ENCODE measurements at places on chromosomes 6 and 20.
A peak's percentile ranks its signal among the peaks of the same experiment; 100 is the strongest.

GRCh38 chr6:86595641-86596040, 341.7 kb upstream of the HTR1E start:
- no peak for DNase-seq

GRCh38 chr6:134878136-134878535, 71.8 kb downstream of the ALDH8A1 start:
- no peak for DNase-seq

DNA sequence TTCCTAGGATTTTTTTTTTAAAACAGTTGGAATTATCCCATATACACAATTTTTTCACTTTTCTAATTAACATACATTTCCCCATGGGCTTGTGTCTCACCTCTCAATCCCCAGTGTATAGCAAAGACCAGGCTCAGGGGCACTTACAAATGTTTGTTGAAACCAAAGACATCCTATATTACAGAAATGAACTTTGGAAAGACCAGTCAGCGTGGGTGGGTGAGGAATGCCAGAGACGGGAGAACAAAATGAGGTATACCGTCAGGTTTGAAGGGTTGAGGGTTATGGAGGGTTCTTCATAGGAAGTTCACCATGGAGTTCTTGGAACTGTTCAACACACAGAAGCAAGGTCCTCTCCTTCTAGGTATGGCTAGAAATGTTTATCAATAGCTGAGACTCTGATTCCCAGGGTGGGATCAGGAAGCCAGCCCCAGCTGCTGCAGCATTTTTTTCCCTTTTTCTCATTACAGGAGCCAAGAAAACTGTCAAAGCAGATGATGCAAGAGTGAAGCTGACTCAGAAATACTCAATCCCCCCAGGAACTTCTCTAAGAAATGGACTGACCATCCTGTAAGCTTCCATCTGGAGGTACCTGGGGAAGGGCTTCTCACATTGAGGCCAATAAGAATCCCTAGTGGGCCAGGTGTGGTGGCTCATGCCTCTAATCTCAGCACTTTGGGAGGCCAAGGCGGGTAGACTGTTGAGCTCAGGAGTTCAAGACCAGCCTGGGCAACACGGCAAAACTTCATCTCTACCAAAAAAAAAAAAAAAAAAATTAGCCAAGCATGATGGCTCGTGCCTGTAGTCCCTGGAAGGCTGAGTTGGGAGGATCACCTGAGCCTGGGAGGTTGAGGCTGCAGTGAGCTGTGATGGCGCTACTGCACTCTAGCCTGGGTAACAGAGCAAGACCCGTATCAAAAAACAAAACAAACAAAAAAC, 15.9 kb upstream of the TBC1D20 start:
- no peak for DNase-seq

GRCh38 chr20:45336530-45337366, 11.5 kb downstream of the SDC4 start:
- DNase-seq: no peak

GRCh38 chr6:161013695-161014094, 22.1 kb downstream of the MAP3K4 start:
- DNase-seq: no peak

DNA sequence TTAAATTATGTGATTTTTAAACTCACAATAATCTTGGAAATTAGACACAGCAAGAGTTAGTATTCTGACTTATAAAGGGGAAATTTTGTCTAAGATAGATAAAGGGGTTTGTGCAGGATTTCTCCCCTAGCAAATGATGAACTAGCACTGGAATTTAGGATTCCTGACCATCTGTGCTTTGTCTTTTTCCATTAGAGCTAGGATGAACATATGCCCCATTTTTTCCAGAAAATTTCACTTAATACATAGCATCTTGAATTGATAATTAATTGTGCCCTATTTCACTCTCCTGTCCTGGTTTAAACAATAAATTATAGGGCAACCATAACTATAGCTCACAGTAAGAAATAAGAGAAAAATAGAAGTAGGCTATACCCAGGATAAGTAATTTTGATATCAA, 601.0 kb downstream of the GRIK2 start:
- no peak for DNase-seq

GRCh38 chr20:10483691-10484090, 48.6 kb downstream of the SLX4IP start:
- DNase-seq: no peak

GRCh38 chr6:144443157-144443556, 158.0 kb downstream of the UTRN start:
- no peak for DNase-seq

GRCh38 chr20:62159839-62160238, 16.3 kb downstream of the SS18L1 start:
- DNase-seq: no peak

DNA sequence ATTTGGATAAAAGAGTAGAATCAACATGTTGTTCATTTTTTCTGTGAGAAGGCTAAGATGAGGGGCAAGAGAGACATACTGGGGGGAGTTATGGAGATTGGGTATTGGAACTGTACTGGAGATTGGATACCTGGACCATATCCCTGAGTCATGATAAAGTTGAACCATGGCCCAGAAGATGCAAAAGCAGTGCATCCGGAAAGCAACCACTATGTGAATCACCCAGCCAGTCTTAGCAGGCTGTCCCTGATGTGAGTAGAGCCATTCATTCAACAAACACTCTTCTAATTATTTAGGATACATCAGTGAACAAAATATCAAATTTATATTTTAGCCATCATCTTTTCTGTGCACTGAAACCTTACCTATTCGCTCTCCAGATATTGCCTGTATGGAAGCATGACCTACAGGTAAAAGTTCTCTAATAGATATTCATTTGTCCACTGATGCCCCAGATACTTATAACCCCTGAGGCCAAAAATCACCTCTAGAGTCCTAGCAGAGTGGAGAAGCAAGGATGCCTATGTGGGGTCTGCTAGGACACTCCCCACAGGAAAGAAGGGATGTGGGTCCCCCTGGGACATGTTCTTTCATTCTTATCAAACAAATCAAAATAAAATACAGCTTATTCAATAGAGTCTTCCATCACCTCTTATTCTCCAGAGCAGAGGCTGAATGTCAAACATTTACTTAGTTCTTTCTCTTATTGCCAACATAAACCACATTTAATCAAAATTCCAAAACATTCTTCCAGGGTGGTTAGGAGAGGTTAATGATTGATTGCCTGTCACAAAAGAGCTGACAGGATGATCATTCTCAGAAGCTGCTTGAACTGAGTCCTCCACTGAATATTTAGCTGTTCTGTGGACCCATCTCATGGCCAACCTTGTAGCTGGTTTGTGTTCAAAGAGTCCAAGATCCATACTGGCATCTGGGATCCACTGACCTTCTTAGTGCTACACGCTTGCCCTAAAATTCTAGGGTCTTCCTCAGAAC, 37.0 kb upstream of the PKHD1 start:
- DNase-seq: no peak

GRCh38 chr6:79687759-79688158, 56.6 kb downstream of the SH3BGRL2 start:
- DNase-seq: no peak

- no peak for DNase-seq
Measured at GRCh38 chr6:134436281-134436815, 118.4 kb upstream of the SGK1 start.

GRCh38 chr6:11460001-11460668, 77.4 kb upstream of the TMEM170B start:
- no peak for DNase-seq

GRCh38 chr6:127641905-127642304, 64.9 kb downstream of the C6orf58 start:
- DNase-seq: peak; percentile 20

DNA sequence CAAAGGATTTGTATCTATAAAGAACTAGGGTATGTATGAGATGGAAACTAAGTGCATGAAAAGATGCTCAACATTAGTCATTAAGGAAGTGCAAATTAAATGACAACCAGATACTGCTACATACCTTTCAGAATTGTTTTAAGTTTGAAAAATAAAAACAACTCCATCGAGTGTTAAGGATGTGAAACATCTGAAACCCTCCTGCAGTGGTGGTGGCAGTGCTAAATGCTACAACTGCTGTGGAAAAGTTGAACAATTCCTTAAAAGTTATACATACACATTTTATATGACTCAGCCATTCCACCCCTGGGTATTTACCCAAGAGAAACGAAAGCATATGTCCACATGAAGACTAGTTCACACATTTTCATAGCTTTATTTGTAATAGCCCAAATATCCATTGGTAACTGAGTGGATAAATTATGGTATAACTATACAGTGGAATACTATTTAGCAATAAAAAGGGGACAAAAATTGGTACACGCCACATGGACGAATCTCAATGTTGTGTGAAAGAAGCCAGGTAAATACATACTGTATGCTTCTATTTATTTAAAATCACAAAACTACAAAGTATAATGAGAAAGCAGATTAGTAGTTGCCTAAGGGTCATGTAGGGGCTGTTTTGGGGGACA, 10.6 kb downstream of the ARMH2 start:
- DNase-seq: no peak

DNA sequence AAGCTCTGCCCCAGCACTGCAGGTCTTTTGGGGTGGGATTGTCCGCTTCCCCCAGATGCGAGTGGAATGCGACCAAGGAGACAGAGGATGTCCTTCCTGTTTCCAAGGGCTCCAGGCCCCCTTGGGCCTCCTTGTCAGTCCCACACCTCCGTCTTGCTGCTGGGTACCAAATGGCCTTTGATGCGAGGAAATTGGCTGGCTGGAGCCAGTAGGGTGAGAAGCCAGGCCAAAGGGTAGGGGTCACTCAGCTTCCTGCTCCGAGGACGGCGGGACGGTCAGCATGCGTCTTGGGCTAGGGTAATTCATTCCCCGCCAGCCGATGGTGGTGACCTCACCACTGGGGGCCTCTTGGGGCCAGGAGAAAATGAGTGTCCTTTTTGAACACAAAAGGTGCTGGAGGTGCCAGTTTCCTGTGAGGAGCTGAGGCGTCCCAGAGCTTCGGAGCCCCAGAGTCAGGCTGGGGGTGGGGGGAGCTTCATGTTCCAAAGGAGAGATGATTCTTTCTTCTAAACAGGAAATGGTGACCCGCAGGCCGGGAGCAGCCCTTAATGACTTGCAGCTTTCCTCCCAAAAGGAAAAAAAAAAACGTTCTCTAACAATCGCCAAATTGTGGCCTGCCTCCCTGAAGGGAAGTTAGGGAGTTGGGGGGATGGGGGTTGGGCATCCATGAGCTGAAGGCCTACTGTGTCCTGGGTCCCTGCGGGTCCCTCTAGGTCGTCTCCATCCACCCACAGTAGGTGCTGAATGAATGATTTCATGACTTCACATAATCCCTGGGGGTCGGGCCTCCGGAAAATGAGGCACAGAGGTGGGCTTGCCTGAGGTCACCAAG, 6.7 kb downstream of the SNAI1 start:
- DNase-seq: no peak

DNA sequence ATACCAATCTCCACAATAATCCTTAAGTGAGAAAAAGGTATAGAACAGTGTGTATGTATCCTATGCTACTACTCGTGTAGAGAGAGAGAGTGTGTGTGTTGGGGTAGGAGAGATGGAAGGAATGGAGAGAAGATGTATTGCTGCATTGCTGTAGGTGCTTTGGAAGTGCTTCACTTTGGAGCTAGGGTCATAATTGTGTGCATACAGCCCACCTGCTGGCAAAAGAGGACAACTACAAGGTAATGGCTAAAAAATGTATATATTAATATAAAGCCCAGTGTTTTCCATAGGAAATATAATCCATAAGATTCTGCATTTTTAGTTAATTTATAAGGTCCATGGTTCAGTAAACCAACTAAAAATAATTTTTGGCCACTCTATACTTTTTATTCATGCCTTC, 36.1 kb downstream of the SERAC1 start:
- no peak for DNase-seq

DNA sequence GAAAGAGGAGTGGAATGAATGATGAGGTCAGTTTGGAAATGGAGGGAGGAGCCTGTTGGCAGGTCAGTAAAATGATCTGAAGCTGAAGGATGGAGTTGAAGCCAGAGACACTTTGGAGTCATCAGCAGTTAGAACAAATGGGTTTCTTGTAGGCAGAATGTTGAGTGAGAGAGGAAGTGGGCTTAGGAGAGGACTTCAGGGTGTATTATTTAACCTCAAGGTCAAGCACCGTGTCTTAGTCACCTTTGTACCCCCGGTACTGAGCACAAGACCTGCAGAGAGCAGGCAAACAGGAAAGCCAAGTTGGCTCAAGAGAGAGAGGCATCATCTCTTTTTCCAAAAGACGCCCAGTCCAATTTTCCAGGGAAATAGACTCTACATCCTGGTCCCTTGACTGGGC, 23.3 kb downstream of the C20orf173 start:
- no peak for DNase-seq

DNA sequence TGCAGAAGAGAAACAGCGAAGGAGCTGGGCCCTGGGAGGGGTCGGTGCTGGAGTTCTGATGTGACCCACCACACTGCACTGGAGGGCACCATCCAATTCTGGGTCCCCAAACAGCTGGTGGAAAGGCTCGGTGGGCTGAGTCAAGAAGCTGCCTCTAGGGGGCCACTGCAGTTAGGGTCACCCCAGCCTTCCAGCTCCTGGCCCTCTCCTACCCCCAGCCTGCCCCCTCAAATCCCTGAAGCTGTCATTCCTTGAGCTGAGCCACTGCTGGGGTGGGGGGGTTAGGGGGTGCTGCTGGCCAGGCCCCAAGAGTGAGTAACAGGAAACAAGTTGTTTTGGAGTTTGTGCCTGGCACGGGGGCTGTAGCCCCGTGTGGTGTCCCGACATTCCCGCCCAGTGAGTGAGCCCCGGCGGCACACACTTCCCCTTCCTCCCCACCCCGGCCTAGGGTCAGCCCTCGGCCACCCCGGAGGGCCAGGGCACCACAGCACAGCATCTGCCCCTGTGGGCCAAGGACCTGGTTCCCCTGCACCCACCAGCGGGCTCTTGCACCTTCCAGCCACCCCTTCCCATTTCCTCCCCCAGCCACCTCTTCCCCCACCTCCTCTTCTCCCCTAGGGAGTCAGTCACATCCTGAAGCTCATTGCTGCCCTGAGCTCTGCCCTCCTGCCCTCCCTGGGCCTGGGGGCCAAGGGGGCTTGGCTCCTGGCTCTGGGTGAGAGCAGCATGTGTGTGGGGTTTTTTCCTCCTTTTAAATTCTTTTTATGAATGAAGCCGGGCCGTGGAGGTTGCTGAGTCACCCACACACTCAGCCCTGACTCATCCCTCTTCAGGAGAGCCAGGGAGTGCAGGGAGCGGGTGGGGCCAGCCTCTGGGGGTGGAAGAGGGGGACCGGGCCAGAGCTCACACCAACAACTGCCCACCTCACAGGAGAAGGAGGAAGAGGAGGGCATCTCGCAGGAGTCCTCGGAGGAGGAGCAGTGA, 4.6 kb downstream of the SMIM29 start:
- DNase-seq: no peak

GRCh38 chr20:45235995-45236394, 14.8 kb downstream of the SEMG2 start:
- DNase-seq: no peak

Measured in HuH-7.5 (cell line).